ENCODE measurements at places on chromosomes 1 and 21.

GRCh38 chr1:206464456-206464964 lies 5.8 kb upstream of the IKBKE start:
- DNase-seq: peak; percentile 23

GRCh38 chr1:209382231-209383100 lies 201.0 kb upstream of the CAMK1G start:
- DNase-seq: no peak

DNA sequence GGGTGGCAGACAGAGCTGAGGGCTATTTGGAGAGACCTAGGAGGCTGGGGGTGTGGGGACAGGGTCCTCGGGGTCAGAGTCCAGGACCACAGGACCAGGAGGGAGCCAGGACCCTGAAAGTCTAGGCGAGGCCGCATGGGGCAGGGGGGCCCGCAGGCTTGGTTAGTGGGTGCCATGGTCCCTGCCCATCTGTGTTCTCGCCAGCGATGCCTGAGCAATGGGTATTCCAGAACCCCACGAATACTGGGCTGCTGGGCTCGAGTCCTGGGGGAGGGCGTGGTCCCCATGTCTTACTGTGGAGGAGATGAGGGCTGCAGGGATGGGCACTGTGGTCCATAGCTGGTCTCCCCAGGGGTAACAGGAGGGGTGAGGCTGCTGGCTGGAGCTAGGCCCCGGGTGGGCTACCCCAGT lies 2.0 kb downstream of the KRTAP10-6 start:
- no peak for DNase-seq

GRCh38 chr1:17440074-17440826 lies 773 bp upstream of the RCC2 start:
- no peak for DNase-seq

DNA sequence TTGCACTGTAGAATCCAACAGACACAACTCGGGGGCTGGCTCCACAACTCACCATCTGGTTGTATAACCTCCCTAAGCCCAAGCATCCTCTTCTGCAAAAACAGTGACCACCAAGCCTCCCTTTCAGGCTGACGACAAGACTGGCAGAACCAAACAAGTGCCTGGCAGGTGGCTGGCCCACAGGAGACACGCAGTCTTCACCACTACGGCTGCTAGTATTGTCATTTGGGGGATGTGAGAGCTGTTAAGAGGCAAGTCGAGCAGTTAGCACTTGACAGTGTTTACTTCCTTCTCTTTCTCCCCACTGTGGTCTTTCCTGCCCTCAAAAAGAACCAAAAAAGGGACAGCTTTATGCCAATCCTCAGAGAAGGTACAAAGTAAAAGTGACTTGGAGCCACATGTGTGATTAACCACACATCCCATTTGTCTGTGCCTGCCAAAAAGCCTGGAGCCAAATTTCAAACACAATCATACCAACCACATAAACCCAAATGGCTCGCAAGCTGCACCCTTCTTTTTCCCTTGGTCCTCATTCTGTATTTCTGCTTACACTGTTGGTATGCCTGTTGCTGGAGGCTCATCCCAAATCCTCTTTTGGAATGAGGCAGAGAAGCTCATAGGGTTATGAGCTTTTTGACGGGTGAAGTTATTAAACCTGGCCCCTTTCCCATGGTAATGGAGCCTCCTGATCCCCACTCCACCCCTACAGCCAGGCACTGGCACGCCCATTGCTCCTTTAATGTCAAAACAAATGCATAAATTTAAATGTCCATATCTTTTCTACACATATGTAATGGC lies 94.1 kb downstream of the TGFBR3 start:
- DNase-seq: no peak

GRCh38 chr1:212665241-212666115 lies 34.2 kb downstream of the BATF3 start:
- peak; percentile 80 for DNase-seq

- no peak for DNase-seq
Observed at GRCh38 chr1:183838221-183838620, 33.3 kb downstream of the RGL1 start.

DNA sequence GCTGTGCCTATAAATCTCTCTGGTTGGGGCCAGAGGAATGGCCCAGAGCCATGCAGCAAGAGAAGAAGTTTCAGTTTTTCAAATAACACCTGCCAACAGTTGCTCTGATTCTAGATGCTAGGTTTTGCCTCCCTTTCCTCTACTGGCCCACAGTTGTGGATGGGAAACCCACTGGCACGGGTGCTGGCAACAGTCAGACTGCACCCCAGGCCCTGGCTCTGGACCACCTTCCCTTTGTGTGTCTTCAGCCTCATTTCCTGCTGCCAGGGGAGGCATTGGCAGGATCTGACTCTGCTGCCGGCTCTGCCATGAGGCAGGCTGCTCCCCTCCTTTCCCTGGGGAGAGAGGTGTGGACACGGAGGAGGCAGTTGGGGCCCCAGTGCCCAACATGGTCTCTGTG lies 142.0 kb downstream of the IGSF21 start:
- DNase-seq: no peak

GRCh38 chr1:71640116-71640515 lies 559.3 kb upstream of the ZRANB2 start:
- no peak for DNase-seq

- no peak for DNase-seq
Observed at GRCh38 chr21:33829844-33830243, 85.8 kb downstream of the ATP5PO start.

DNA sequence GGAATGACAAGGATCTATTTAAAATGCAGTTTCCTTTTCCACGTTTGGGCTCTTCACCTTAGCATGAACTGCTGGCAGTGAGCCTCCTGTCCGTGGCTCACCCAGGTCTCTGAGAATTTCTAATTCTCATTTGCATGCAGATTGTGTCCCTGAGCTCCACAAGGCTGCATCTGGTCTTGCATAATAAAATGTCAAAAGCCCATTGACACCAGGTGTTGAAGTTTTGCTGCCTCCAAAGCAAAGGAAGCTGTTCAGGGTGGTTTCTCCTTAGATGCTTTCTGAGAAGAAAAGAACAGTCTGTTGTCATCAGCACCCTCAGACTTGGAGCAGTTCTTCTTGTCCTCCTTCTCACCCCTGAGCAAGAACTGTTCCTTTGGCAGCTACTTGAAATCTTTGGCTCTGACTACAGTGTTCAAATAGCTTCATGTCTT lies 433.1 kb upstream of the KAZN start:
- DNase-seq: peak; percentile 11

DNA sequence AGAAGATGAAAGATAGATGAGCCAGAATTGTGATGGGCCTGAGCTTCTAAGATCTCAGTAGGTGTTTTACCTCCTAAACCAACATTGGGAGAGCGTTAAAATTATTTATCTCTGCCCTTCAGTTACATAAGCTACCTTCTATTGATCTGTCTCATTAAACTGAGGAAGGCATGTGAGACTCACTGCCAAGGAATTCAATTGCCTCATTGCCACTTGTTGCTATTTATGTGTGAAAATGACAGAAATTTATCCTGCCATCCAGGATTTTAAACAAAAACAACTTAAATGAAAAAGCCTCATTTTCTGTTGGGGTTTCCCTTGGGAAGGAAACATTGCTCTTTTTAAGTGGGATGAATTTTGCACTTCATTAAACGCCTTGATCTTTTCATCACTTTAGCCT lies 78.7 kb upstream of the RUNX1 start:
- no peak for DNase-seq

DNA sequence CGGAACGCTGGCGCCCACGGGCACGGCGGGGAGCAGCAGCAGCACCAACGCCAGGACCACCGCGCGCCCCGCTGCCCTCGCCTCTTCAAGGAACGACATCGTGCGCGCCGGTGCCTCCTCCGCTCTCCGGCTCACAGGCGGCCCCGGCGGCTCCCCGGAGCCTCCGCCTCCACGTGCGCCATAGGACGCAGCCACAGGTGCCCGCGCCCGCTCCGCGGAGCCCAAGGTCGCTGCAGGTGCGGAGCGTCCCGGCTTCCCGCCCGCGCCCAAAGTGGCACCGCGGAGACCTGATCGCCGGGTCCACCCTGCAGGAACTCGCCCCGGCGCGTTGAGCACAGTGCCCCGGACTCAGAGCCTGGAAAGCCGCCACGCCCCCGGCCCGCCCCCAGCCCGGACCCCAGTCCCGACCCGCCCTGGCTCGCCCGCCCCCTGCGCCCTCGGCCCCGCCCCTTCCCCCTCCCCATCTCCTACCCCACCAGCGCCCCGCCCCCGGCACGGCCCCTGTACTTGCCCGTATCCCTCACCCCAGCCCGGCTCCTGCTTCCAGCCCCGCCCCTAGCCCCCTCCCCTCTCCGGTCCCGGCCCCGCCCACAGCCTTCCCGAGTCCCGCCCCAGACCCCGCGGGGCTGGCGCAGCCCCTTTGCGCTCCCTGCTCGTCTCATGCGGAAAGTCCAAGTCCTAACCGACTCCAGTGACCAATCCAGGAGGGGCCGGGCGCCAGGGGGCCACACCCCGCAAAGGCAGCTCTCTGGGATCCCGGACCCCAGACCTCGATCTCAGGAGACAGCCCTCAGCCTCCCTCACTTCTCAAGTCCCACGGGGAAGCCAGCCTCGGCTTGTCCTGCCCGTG lies at the start of gene MEGF6:
Gene MEGF6 (minus strand): TSS at position 339 of the 850 bp plus-strand sequence. CDS start 240 bp downstream, at position 99.
- DNase-seq: no peak

DNA sequence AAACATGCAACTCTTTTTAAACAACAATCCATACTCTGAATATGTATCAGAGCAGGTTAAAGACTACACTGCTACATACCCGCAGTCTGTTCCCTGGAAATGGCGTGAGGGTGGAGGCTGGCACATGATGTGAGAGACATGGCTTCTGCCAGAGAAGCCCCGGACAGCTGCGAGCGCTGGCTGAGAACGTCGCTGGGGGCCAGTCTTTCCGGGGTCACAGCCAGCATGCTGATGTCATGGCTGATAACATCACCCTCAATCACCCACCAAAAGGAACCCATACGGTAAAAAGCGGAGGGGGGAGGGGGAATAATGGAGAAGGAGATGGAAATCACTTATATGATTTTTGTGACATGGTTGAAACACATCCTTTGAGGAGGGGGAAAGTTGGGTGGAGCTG lies 29.1 kb downstream of the C1orf198 start:
- peak; percentile 82 for DNase-seq

GRCh38 chr1:74693473-74693872 lies 19.9 kb upstream of the ERICH3 start:
- no peak for DNase-seq

DNA sequence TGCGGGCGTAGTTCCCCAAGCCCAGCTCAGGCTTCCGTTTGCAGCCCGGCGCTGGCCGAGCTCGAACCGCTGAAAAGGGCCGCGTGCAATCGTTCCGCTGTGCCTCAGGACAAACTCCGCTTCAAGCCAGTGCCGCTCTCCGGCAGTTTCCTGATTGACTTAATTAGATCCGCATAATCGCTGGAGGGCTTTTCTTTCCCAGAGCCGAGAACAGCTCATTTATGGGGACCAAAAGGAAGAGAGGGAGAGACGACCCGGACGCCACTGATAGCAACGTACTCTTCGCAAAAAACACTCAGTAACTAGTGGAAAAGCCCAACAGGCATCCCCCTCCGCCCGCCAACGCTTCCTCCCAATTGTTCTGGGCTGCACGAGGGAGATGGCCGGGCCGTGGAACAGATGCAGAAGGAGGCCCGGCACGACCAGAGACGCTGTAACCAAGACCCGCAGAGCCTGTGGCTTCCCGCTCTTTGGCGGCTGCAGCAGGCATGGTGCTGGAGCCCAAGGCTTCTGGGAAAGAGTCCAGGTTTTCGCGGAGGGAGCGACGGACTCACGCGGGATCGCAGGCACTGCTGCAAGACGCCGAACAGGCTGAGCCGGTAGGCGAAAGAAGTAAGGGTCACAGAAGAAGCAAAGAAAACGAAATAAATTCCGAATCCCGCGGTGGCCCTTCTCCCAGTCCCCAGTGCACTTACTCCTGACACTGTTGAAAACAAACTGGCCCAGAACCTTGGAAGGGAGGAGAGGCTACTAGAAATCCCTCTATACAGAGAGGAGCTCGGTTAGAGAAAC lies 3.6 kb upstream of the FOXD2 start:
- peak; percentile 45 for DNase-seq

DNA sequence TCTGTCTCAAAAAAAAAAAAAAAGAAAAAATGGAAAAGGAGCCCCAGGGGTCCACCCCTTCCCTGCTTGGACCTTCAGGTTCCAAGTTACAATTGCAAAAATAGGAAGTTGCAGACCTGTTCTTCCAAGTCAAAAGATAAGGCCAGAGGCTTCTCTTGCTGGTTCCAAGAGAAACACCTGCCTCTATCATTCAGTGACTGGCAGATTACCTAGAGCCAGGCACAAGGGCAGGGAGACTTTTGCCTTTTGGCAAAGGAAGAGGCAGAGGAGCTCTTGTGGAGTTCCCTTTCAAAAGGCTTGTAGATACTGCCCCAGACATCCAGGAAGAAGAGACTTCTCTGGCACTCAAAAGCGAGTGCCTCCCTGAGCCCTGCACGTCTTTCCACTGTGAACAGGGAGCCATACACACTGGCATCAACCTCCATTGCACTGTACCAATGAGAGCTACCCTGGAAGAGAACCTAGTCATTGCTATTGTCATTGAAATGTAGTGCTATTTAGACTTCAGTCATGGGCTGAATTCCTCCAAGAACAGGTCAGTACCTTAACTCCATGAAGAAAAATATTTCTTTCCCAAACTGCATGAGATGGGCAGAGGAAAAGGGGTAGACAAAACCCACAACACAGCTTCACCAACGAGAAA lies 91.2 kb downstream of the LMX1A start:
- DNase-seq: no peak

- peak; percentile 77 for DNase-seq
Observed at GRCh38 chr21:26849428-26850115, 4.4 kb upstream of the ADAMTS1 start.

GRCh38 chr1:53011175-53011574 lies 50.8 kb upstream of the PODN start:
- no peak for DNase-seq

DNA sequence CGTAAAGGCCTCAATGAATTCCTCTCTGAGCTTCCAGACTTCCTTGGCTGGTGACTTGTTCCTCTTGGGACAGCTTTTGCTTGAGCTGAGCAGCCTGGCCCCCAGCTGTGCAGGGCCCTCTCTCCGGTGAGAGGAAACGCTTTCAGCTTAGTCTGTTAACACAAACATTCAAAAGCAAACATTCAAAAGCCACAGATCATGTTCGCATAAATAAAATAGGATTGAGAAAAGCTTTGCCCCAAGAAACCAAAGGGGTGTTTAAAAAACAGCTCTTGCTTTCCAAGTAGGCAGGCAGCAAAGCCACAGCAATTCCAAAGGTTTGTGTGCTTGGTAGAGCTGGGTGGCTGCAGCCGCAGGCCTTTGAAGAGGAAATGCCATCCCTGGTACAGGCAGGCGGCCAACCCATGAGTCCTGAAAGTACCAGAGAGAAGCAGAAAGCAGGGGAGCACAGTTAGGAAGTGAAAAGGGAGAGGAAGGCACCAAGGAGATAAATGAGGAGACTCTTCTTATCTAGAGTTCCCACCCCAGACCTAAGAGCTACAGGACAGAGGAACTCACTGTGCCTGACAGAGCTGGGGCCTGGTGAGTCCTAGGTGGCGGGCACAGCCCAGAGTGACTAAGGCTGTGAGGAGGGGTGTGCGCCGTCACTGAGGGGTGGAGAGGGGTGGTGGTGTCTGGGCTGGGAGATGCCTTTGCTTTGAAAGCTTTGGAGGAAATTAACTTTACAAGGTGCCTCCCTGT lies 48.4 kb downstream of the CCN1 start:
- no peak for DNase-seq

GRCh38 chr1:172185996-172186395 lies 234.5 kb upstream of the C1orf105 start:
- DNase-seq: no peak

- DNase-seq: peak; percentile 78
Observed at GRCh38 chr1:203127666-203128430, at the start of gene ADORA1. TSS of gene ADORA1 (plus strand) at chr1:203127726. CDS start at chr1:203128842, 1,116 bp downstream.
